ENCODE measurements at places on chromosomes 5 and 9.
A peak's percentile ranks its signal among the peaks of the same experiment; 100 is the strongest.

- no peak for DNase-seq
These were observed 12.9 kb downstream of the CLINT1 start for GRCh38 chr5:157845914-157846598.

DNA sequence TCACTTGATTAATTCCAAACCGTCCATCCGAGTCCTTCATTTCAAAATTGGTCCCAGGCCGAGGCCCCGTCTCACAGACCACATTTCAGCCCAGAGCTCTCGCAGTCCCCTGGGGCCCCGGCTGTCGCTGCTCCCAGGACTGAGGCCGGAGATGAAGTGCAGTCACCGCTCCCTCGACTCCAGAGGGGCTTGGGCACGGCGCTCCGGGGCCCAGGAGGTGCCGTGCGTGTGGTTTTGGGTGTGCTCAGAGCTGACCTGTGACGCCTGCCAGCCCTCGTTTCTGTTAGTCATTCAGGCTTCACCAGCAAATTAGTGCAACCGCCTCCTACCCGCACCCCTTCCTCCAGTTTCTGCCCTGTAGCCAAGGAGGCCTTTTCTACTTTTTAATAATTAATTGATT, 48.7 kb upstream of the PHYKPL start:
- no peak for DNase-seq

DNA sequence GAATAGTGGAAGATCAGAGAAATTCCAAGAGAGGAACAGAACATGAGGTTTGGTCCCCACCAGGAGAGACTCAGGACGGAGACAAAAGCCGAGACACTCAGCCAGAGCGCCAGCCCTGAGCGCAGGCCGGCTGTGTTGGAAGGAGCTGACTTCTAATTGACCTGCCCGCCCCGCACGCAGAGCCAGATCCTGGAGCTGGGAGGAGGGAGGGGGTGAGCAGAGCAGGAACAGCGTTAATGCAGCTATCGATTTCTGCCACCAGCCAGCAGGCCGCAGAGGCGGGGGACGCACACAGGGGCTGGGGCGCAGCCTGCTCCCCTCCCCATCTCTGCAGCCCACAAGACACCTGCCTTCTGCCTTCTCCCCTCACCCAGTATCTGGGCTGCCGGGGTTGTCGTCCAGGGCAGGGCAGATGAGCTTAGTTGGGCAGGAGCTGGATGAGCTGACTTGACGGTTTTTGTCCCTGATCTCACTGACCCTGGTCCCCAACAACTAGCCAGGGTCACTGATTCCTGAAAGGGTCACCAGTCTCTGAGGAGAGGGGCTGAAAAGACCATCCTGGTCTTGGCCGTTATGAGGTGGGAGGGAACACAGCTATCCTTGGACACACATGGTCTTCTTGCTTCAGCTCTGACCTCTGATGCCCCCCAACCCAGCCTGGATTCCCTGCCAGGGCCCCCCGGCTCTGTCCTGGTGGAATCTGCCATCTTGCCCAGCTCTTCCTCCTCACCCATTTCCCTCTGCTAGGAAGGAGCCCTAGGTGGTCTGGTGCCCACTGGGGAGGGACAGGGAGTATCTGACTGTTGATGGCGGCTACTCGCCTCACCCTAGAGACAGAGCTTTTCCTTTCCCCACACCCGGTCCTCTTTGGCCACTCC, 29.8 kb downstream of the CXXC5 start:
- peak; percentile 37 for DNase-seq

DNA sequence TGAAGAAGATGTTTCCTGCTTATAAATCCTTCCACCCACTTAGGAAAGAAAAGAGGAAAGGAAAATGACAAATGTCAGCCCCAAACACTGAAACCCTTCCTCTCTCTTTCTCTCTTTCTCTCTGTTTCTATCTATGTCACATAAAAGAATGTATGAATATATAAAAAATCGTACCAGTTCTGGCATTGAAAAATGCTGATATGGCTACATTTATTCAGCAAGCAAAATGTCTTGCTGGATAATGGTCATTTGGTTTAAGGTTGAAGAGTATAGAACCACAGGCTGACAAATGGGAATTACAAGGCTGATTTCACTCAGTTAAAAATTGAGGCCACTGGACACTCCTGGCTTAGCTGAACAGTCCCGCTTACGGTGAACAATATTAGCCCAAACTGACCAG, 335.9 kb downstream of the PARP8 start:
- DNase-seq, result no peak
